COR-L47 (cell line): ENCODE measurements at places on chromosomes 6 and 20.

DNA sequence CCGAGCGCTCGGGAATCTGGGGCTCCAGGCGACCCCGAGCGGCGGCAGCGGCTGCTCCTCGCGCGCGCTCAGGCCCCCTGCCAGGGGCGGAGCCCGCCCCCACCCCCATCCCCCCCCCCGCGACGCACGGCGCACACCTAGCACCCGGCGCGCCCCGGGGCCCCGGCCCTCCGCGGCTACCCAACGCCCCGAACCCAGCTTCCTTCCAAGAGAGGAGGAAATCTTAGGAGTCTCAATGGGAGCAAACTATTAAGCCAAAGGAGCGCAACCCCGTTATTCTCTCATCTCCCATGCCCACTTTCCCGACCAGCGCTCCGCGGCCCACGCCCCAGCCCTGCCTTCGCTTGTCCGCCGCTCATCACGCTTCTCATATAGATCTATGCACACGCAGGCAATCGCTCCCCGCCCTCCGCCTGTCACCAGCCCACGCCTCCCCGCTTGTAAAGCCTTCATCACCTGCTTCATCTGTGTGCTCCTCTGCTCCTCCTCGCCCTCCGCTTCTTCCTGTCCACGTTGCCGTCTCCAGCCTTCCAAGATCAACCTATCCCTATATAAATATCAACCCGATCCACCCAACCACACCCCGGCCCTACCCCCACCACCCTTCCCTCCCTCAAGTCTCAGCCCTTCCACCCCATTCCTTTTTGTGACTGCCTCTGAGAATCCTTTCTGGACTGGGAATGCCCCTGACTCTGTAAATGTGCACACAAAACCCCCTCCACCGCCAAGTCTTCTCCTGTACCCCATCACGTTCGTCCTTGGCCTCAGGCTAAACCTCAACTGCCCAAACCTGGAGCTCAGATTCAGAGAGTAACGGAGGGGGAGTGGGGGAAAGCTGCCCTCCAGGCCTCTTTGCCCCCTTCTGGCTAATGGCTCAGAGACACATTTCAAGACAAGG is at the start of gene DLK2:
DLK2 (minus strand) TSS at position 18 of the 898 bp plus-strand sequence. CDS start 723 bp downstream, outside the sequence.
- no peak for DNase-seq

DNA sequence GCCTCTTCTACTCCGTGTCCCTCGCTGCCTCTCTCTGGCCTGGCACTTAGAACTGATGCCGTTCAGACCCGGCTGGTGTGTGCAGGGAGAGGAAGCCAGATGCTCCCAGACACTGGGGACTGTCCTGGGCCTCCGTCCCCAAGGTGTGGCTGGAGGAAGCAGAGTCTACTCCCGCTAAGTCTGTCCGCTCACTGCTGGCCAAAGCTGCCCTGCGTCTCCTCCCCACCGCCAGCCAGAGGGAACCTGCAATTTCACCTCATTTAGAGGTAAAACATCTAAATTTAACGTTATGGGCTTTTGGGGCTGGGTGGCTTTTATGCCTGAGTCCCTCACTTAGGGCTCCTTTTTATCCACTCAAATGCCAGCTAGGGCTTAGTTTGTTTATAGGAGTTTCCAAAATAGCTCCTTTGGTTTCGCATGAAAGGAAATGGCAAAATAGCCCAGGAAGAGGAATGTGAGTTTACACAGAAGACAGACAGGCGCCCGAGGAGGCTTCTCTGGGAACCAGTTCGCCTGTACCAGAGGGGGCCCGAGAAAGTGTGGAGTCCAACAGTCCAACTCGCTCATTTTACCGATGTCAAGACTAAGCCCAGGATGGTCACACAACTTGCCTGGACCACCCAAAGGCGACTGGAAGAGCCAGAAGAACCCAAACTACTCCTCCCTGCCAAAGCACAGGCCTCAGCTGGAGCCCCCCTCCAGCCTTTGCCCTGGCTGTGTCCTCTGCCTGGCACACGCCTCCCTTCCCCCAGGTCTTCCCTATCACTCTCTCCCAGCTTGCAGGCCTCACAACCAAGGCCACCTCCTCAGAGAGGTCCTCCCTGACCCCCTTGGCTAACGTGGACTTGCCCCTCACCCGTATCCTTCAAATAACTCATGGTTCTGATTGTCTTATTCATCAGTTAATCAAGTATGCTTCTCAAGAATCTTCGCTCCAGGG is 54.5 kb downstream of the RIPOR3 start:
- DNase-seq: no peak

GRCh38 chr20:50744143-50744792 is 12.9 kb downstream of the PARD6B start:
- no peak for DNase-seq

GRCh38 chr6:53728570-53729194 is 63.1 kb upstream of the KLHL31 start:
- peak; percentile 22 for DNase-seq

- no peak for DNase-seq
These were observed 138.8 kb downstream of the HIVEP1 start for GRCh38 chr6:12150812-12151432.

DNA sequence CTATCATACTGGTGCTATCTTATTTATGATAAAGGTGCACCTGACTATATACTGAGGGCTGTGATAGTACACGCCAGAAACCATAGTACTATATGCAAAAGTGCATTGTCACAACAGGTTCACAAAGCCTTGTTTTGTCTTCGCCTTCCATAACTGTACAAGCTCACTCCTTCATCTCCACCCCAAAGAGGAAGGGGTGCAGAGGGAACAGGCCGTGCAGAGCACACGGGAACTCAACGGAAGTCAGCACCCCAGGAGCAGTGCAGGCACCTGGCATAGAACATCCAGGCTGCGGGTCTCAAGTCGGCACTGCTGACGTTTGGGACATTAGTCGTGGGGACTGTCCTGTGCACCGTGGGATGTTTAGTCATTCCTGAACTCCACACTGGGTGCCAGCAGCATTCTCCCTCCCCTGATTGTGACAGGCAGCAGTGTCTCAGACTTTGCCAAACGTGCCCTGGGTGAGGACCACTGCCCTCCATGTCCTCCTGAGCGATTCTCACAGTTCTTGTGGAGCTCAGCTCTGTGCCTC is 99.7 kb downstream of the PXDC1 start:
- no peak for DNase-seq

DNA sequence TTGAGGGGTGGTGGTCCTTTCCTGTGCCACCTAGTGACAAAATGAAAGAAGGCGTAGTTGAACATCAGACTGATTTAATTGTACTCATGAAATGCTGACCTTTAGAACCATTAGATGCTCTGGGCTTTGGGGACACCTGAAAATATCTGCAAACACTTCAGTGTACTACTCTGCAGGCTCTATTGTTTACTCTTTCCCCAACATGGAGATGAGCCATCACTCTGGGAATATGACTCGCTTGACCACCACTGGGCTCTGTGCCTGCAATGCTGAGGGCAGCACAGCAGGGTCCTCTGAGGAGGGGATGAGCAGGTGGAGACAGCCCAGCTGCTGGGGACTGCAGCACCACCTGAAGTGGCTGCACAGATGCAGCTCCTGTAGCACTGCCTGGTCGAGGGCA is 74.8 kb upstream of the SLC24A3 start:
- peak; percentile 89 for DNase-seq

GRCh38 chr6:15616261-15616660 is 46.6 kb downstream of the DTNBP1 start:
- DNase-seq: no peak

DNA sequence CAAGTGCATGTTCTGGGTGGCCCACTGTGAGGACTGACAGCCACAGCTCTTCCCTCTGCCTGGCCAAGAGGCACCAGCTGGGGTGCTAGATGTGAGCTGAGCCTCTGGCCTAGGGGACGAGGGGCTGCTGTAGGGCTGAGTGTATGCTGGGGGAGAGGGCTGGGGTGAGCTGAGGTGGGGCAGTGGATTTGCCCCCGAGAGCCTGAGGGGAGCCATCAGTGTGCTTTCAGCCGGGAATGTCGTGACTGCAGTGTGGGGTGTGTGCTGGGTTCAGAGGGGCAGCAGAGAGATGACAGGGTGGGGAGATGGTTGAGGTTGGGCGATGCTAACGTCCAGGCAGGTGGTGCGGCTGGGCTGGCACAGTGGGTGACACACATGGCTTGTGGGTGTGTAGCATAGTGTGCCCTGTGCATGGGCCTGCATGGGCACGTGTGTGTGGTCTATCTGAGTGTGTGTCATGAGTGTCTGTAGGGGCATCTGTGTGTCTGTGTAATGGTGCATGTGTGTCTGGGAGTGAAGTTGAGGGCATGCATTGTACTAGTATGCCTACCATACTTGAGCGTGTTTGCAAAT is 46.0 kb upstream of the BLCAP start:
- DNase-seq: no peak

DNA sequence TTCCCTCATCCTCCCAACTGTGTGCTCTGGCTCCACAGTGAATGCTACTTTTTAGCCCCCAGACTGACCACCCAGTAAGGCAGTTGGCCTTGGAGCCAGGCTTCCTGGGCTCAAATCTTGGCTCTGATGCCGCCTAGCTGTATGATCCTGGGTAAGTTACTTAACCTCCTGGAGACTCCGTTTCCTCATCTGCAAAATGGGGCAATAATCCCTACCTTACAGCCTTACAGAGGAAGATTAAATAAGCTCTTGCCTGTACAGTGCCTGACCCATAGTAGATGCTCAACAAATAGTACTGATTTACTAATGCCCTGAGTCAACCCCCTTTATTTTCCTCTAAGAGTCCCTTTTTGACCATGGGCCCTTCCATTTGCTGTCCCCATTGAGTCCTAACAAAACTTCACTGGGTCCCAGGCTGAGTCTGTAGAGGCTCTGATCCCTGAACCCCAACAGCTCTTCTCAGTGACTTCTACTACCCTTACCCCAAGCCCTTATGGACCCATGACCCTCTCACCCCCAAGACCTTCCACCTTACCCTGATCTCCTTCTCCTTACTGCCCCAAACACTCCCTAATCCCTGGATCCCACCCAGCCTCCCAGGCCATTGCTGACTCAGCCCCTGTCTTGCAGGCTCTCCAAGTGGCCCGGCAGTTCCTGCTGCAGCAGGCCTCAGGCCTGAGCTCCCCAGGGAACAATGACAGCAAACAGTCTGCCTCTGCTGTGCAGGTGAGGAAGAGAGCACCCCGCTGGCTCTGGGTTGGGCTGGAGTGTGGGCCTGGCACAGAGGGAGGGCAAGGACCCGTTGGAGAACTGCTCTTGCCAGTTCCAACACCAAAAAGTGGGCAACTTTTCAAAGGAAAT is 31.4 kb downstream of the FOXP4 start:
- DNase-seq: peak; percentile 92

- no peak for DNase-seq
These were observed 547.5 kb downstream of the COL12A1 start for GRCh38 chr6:74658391-74658790.

- peak; percentile 64 for DNase-seq
These were observed 7.8 kb downstream of the KCNG1 start for GRCh38 chr20:51014797-51015722.

- DNase-seq: no peak
These were observed 50.7 kb downstream of the EZR start for GRCh38 chr6:158768436-158768835.

- no peak for DNase-seq
These were observed 3.8 kb upstream of the FKBP1A start for GRCh38 chr20:1396702-1397101.

- no peak for DNase-seq
These were observed 22.7 kb upstream of the HIVEP1 start for GRCh38 chr6:11989386-11989785.

DNA sequence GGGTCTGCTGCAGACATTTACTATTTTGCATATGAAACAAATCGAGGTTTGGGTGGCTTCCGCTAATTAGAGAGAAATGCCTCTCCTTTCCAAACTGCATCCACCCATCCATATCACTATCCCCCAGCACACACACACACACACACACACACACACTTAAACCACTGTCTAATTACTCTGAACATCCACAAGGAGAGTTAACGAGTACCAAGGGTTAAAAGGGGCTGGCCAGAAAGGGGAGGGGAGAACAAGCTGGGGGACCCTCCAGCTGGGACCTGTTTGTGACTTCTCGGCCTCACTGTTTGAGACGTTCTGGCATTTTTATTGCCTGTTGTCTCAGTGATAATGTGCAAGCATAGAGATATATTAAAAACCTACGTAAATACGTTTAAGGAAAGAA is 261.2 kb downstream of the FOXC1 start:
- no peak for DNase-seq

- DNase-seq: no peak
These were observed 73.9 kb upstream of the BACH2 start for GRCh38 chr6:90370493-90370959.
